ENCODE measurements at places on chromosomes 12 and 14.

DNA sequence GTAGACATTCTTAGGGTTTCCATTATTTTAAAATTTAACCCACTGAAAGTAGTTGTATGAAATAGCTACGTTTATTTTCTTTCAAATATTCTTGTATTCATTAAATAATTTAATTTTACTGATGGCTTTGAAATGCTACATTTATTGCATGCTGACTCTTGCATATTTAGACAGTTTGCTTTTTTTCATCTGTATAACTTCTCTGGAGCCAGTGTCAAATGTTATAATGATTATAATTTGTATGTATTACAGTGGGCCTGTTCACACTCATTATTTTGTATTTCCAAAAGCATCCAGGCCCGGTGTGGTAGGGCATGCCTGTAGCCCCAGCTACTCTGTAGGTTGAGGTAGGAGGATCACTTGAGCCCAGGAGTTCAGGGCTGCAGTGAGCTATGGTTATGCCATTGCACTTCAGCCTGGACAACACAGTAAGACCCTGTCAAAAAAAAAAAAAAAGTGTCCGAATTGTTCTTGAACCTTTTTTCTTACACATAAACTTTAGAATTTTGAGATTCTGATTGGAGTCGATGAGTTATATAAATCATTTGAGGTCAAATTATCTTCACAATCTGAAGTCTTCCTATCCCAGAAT, 905 bp downstream of the ZNF84 start:
- no peak for DNase-seq

DNA sequence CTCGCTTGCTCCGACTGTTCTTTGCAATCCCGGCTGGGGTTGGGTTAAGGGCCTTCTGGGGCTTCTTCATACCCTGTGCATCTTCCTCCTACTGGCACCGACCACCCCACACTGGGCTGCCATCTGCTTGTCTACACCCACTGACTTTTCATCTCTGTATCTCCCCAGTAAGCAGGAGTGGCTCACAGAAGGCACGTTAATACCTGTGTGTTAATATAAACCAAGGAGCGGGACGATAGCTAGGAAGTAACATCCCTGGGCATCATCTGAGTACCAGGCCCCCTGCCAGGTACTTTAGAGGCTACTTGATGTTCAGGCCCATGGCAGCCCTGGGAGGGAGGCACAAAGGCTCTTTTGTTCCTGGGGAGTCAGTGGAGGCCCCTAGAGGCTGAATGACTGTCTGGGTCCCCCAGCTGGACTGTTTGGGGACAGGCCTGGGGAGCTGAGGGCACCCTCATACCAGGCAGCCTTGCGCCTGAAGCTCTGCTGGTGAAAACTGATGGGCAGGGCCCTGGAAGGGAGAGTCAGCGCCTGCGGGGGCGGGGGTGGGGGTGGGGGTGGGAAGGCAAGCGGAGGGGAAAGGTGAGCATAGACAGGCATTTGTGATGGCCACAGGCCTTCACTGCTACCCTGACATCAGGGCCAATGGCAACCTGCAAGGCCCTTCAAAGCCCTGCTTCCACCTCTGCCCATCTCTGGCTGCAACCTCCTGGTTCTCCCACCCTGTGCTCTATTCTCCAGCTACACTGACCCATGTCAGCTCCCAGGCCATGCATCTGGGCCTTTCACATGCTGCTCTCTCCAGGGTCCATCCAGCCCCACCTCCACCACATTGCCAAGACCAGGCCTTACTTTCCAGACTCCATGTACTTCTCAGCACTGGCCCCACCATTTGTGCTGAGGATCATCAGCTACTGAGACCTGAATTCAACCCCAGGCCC, 34.2 kb upstream of the DEGS2 start:
- DNase-seq: peak; percentile 55

DNA sequence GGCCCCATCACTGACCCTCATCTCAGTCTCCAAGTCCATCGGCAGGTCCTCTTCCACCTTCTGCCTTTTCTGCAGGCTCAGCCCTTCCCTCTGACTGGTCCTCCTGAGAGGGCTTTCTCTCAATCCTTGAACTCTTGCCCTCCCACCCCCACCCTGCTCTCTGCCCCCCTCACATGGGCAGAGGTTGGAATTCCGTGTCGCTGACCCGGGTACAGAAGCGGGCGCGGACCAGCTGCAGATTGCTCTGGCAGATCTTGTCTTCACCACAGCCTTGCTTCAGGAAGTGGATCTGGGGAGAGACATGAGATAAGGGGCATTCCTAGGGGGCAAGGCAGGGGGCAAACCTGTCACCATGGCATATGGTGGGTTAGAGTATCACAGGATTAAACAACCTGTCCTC, 12.4 kb downstream of the ITGA7 start:
- DNase-seq: no peak

GRCh38 chr12:48997719-48998496, 1.3 kb downstream of the DDN start:
- DNase-seq: no peak

GRCh38 chr12:65443038-65443437, 164.6 kb downstream of the MSRB3 start:
- no peak for DNase-seq

DNA sequence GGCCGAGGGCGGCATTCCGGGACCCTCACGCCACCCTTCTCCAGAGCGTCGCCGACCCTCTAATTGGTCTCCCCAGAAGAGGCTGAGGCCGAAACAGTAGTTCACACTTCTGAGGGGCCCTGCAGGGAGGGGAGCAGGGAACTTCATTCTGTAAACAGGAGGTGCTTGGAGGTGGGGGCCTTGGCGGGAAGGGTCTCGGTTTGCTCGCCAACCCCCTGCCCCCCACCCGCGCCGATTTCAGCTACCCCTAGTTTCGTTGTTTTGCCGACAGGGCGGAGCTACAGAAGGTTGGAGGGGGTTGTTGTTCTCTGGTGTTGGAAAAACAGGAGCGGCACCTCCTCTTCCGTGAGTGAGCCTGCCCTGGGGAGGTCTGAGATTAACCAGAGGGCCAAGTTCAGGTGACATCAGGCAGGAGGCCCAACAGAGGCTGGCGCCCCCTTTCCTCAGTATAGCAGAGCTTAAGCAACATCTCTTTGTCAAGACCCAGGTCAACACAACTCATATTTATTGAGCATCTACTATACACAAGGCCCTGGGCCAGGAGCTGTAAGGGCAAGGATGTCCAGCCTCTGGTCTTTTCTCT, 682 bp downstream of the ERBB3 start:
- no peak for DNase-seq

GRCh38 chr14:43735932-43736331, 771.2 kb downstream of the FSCB start:
- DNase-seq: no peak

- no peak for DNase-seq
These were observed 4.0 kb downstream of the TBX3 start for GRCh38 chr12:114679942-114680341.

DNA sequence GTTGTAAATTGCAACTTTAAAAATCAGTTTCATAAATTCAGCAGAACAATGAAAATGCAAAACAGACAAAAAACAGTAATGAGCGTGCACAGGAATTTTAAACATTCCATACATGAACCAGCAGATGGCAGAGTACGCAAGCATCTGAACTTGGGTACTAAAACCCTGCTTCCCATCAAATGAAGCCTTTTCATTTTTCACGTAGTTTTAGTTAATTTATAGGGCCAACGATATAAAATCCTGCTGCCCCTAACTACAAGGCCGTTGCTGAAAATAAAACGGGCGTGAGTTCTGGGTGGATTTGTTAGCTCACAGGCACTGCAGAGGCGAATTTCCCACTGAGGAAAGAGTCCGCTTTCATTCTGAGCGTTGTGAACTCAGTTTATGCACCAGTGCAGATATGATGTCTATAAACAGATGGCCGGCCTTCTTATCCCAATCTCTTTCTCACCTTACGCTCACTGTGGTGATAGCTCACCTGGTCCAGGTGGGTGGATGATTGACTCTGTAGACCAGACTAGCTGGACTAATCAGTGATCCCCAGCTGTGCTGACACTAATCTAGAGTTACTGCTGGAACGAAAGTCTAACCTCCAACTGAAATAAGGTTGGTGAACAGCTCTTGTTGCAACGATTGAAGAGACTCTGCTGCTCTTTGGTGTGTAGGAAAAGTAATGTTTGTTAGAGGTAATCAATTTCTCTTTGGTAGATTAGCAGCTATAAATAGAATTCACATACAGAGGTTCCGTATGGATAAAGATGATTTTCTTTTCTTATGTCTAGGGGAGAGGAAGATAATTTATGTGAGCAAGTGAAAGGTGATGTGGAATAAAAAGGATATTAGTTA, 89.2 kb downstream of the PDZRN4 start:
- no peak for DNase-seq

All from activated CD8-positive, alpha-beta memory T cell treated with anti-CD3 and anti-CD28 coated beads, Interleukin-2, amount 10 ng/mL, durations not matched to agents 7 days and 5 days (primary cell).